ENCODE measurements at places on chromosomes 4 and X.

DNA sequence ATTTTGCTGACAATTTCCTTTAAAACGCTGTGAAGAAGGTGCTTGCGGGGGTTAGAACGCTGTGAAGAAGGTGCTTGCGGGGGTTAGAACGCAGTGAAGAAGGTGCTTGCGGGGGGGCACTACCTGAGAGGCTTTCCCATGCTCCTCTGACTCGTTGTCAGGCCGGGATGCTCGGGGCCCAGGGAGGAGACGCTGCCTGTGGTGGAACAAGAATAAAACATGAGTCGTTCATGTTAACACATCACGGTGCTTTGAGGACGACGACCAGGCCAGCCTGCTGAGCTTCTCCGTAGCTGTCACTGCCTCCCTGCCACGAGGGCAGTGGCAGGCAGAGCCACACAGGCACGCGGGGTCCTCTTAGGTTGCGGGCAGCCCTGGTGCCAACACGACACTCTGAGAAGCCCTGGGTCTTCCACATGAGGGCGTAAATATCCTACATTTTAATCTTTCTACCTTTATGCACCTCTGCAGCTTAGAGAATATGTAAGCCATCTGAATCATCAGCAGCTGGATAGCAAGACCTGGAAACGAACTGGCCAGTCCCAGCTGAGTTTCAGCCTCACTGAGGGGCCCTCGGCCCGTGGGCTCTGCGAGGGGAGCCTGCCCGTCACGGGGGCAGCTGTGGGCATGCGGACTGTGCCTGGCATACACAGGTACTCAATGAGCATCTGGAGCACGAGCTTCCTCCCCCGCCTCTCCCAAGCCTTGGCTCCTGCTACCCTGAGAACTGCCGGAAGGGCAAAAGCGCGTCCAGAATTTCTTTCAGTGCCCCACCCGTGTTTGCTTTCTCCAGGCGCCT lies 47.0 kb downstream of the FGFRL1 start:
- no peak for DNase-seq

GRCh38 chr4:88138561-88138960 lies 19.9 kb downstream of the ABCG2 start:
- no peak for DNase-seq

DNA sequence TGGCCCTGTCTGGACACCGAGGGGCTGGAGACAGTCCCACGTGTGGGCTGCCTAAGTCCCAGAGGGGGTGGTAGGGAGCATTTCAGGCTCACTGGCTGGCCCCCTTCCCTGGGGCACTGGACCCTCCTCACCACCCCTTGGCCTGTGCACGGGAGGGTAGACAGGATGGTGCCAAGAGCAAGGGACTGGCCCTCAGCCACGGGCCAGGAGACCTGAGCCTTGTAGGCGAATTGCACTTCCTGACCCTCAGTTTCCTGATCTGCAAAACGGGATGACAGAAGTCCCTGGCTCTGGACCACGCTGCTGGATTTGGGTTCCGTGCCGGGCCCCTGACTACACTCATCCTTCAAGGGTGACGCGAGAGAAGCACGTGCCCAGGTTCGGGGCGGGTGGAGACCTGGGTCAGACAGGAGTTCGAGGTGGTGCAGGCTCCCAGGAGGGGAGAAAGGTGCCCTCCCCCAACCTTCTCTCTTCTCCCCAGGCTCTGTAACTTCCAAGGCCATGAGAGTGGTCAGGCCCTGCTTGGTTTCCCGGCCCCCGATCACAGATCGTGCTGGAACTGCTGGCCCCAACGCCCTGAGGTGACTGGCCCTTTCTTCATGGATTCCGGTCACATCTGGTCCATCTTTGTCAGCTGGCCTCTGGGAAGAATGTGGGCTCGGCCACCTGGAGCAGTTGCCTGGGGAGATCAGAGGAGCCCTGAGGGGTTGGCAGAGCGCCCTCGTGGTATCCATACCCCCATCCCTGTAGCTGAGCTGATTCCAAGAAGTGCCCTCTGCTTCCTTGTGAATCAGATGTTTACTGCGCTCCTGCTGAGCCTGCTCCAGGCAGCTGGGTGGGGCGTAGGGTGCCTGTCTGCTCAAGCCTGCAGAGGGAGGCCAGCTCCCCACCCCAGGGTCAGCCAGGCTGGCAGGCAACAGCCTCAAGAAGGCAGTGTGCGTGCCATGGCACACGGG lies 3.3 kb downstream of the SH3BP2 start:
- DNase-seq: no peak

- DNase-seq: no peak
These were observed 112.8 kb upstream of the EOLA2 start for GRCh38 chrX:150051096-150051495.

GRCh38 chr4:69649629-69650028 lies 3.4 kb downstream of the UGT2A1 start:
- DNase-seq: no peak

DNA sequence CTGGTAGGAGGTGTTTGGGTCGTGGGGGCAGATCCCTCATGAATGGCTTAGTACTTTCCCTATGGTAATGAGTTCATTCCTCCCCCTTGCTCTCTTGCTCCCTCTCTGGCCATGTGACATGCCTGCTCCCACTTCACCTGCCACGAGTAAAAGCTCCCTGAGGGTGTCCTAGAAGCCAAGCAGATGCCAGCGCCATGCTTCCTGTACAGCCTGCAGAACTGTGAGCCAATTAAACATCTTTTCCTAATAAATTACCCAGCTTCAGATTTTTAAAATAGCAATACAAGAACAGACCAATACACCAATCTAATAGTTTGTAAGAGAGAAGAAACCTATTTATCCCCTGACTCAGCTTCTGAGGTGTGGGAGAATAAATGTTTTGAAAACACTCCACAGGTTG lies 60.5 kb downstream of the FGFBP1 start:
- no peak for DNase-seq

GRCh38 chr4:25788703-25789238 lies 74.0 kb downstream of the SEL1L3 start:
- no peak for DNase-seq

DNA sequence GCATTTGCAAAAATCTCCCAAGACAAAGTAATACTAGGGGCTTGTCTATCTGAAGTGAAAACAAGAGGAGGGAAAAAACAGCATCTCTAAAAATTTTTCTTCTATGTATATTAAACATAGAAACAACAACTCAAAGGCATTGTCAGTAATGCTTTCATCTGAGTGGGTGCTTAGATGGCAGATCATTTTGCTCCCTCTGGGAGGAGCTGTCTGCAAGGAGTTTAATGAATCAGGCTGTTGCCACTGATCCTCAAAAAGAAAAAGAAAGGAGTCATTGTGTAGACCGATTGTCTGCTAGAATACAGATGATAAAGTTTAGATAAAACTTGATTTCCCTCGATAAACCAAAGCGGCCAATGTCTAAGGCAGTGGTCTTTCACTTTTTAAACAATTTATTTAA lies 49.7 kb upstream of the KLHL8 start:
- DNase-seq: no peak

Measured in effector CD4-positive, alpha-beta T cell (primary cell).